Stimulated activated CD4-positive, alpha-beta T cell treated with anti-CD3 and anti-CD28 coated beads, Interleukin-1b, Interleukin-23, amount 100 ng/mL, for 4 hours (primary cell): ENCODE measurements at places on chromosomes 5 and 9.

- DNase-seq, result no peak
These were observed 437.5 kb downstream of the TMEM232 start for GRCh38 chr5:110288766-110289511.

- no peak for DNase-seq
These were observed 732.0 kb downstream of the CDH18 start for GRCh38 chr5:19256036-19256435.

GRCh38 chr5:129410488-129410887, 49.6 kb upstream of the ADAMTS19 start:
- DNase-seq, result no peak

DNA sequence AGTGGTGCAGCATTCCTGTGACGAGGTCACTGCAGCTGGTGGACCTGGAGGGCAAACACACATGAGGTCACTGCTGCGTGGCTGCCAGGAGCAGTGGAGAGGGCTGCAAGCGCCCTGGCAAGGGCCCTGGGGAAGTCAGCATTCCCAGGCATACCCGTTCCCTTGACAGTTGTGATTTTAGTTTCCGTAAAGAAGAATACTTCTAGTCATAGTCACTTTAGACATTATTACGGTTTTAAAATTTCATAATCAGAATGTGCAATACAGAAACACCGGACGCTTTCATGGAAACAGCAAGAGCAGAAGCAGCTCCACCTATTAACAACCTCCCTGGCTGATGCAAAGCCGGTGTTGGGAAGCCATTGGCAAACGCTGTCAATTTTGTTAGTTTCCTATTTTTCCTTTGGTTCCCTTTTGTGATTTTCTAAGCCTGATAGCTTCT, 129.8 kb downstream of the GADD45G start:
- no peak for DNase-seq

DNA sequence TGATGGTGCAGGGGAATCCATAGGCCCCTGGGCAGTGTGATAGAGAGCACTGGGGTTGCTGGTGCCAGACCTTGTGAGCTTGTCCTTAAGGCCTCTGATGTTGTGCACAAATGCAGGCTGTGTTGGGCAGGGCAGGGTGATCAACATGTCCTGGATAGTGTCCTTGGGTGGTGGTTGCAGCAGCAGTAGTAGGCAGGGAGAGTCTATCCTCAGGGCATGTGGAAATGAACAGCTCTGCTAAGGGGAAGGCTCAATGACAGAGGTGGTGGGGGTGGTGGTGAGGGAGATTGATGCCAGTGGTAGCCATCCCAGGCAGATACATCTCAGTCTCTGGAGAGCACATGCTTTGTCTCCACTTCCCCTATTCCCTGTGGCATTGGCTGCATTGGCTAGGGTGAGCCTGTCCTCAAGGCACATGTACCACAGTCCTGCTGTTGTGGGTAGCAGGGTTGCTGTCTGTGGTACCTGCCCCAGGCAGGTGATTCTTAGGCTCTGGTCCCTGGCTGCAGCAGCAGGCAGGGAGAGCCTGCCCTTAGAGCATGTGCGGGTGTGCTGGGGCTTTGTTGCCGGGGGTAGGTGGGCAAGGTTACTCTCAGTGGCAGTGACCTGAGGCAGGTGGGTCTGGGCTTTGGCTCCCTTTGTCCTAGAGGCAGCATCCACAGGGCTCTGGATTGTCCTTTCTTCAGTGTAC, 111.1 kb downstream of the WDR70 start:
- DNase-seq, result no peak

DNA sequence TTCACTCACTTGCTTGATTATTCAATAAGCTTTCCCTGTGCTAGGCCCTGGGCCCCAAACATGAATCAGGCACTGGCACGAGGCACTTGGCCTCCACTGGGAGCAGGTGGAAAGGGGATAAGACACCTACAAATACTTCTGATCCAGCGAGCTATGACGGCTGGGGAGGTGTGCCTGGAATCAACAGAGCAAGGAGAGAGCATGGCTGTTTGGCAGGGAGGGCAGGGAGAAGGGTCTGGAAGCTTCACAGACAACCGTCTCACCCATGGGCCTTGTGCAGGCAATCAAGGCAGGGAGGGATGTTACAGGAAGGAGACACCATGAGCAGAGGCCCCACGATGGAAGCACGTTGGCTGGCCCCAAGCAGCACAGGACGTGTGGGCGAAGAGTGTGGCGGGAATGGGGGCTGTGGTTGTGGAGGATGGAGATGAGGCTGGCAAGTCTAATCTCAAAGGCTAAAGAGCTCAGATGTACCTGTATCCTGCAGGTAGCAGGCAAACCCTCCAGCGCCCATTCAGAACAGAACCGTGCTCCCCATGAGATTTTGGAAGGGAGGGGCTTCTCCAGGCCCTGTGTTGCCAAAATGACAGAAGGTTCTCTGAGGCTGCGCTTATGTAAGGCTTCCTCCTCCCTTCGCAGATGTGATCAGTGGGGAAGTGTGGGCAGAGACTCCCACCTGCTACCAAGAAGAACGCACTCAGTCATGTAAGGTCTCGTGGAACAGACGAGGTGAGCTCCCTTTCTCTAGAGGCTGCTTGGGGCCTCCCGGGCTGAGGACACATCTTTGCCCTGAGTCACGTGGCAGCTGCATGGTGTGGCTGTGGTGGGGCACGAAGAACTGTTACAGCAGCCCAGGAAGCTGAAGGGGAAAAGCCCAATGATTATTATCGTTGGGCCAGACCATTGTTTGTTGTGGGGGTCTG, 189.7 kb downstream of the DAB2IP start:
- no peak for DNase-seq

DNA sequence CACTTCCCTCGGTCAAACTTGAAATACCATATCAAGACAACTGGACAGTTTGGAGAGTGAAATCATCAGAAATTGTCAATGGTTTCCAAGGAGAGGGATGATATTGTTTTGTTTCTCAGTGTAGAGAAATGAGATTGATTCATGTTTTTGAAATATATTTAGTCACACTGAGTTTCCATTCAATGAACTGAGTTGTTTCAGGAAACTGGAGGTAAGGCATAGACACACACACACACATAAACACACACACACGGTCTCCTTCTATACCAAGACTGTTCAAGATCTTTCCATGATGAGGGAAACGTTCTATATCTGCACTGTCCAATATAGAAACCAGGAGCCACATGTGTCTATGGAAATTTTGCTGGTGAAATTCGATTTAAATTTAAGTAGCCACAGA, 182.8 kb downstream of the PTTG1 start:
- DNase-seq, result no peak
